ENCODE measurements at places on chromosomes 12 and 14.

DNA sequence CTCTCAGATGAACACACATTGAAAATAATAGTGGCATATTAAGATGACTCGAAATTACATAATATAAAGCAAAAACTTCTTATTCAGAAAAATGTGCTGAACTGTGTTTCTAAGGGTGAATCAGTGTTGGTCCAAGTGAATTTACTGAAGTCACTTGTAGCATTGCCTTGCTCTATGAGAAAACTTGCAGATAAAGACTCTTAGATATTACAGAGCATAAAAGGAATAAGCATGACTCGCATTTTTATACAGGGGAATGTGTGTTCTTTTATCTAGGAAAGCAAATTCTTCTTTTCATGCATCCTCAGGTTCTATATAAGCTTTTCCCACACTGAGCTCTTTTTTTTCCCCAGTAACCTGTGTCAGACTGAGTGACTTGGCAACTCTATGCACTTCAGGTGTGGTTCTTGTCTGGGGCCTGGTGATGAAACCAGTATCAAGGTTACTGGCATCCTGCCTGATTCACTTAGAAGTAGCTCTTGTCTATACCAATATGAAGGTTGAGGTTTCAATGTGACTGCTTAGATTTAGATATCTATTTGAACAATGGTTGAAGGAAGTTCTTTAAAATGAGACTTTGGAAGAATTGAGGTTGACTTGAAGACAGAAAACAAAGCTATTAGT, 76.1 kb downstream of the OTOGL start:
- DNase-seq = no peak

- DNase-seq = no peak
Measured at GRCh38 chr14:95039259-95039992, 117.9 kb downstream of the DICER1 start.

GRCh38 chr12:120801146-120801545, 75.5 kb downstream of the ACADS start:
- DNase-seq = no peak

DNA sequence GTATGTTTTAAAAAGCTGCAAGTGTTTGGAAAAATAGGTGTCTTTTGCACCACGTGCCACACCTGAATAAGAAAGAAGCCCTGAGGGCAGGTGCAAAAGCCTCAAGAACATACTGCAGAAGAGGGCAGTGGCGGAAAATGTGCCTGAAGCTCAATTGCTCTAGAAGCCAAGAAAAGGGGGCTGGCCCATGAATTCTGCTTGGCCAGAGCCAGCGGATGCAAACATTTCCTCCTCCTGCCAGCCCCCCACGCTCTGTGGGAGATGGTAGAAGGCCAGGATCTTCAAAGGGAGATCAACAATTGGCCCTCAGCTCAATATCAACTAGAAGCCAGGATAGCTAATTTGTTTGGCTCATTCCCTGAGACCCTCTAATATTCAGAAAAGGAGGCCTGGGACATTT, 80.3 kb upstream of the TMEM132D start:
- no peak for DNase-seq

DNA sequence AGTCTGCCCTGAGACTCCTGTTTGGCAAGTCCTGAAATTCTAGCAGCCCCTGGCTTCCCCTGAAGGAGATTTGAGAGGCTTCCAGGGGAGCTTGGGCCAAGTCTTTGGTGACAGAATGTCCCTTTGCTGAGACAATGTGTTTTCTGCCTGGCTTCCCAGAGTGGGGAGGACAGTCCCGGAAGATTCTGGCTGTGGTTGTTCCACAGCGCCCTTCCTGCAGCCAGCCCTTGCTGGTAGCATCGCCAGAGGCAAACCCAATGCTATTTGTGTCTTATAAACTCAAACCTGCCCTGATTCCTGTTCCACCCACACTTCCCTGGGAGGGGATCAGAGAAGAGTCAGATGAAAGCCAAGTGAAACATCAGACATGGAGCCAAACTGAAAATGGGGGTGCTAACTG, 56.4 kb upstream of the OAS1 start:
- DNase-seq = no peak

- no peak for DNase-seq
Measured at GRCh38 chr12:85688837-85689236, 147.4 kb downstream of the RASSF9 start.

- DNase-seq = peak; percentile 95
Measured at GRCh38 chr12:1474574-1475153, 119.7 kb downstream of the FBXL14 start.

- no peak for DNase-seq
Measured at GRCh38 chr12:98420461-98420860, 94.9 kb upstream of the TMPO start.

- DNase-seq = no peak
Measured at GRCh38 chr14:54889919-54890318, 12.7 kb downstream of the GCH1 start.

GRCh38 chr12:23618718-23619117, 330.8 kb downstream of the SOX5 start:
- DNase-seq = no peak

DNA sequence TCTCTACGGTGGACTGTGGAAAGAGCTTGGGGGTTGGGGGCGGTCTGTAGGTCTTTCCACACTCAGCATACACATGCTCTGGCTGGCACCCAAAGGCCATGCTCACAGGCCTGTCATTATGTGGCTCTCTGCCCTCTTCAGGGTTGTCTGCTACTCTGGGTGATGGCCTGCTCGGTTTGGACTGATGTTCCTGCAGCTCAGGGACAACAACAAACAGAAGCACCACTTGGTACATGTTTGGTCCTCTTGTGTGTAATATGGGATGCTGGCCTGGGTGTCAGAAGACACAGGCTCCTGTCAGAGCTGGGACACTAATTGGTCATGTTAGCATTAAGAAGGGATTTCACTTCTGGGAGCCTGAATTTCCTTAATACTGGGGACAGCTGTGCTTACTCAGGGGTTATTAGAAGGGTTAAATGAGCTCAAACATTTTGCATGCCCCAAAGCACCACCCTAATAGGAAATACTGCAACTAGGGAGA, 32.7 kb upstream of the SELPLG start:
- DNase-seq = no peak

DNA sequence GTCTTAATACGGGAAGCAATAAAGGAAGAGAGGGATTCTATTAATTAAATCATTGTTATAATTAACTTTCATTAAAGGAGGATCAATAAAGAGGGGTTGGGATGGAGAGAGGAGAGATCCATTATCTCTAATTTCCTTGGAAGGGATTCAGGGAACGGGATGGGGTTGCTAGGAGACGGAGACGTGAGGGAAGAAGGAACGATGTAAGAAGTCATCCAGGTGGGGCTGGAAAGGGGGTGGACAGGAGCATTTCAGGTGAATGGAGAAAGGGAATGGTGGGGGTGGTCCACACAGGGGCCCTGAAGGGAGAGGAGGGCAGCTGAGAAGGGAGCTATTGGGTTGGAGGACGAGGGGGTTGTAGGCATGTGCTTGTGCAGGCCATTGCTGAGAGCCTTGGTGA, 17.2 kb downstream of the CALCOCO1 start:
- DNase-seq = no peak

GRCh38 chr14:102088012-102088792, 1.4 kb upstream of the HSP90AA1 start:
- DNase-seq = no peak

DNA sequence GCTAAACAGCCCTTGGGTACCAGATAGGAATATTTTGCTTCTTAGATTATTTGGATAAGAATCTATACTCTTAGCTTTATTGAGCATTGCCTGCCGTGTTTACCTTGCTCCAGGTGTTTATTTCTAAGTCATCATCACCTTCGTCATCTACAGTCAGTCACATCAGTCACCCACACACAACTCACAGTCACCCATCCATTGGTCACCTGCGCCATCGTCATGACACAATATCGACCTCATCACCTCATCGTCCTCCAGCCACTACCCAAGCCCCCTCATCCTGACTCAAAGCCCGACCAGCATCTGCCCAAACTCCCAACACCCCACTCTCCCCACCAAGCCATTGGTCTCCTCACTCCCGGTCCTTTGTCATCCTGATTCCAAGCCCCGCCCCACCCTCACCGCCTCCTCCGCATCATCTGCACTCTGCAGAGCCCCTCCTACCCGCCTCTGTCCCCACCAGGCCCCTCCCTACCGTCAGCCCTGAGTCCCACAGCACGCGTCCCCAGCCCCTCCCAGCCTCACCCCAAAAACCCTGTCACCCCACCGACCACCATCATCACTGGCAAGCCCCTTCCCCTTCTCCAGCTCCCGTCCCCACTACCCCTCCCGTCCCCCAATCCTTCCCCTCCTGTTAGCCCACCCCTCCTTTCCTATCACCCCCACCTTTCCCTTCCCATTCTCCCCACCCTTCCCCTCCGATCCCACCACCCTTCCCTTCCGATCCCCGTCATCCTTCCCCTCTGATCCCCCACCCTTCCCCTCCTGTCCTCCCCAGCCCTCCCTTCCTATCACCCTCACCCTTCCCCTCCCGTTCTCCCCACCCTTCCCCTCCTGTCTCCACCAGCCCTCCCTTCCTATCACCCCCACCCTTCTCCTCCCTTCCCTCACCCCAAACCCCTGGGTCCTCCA, 9.8 kb downstream of the DLK1 start:
- DNase-seq = no peak

DNA sequence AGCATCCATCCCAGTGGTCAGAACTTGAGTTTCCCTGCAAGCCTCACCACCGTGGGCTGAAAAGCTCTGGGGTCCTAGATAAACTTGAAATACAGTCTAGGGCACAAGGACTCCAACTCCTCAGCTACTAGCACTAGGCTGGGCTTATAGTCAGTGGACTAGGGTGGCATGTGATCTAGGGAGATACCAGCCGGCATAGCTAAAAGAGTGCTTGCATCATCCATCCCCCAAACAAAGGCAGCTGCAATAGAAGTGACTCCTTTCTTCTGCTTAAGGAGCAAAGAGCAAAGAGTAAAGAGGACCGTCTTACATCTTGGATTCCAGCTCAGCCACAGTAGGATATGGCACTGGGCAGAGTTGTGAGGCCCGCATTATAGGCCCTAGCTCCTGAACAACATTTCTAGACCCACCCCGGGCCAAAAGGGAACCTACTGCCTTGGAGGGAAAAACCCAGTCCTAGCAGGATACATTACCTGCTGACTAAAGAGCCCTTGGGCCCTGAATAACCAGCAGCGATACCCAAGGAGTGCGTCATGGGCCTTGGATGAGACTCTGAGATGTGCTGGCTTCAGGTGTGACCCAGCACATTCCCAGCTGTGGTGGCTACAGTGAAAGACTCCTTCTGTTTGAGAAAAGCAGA, 17.9 kb upstream of the SOS2 start:
- DNase-seq = no peak

DNA sequence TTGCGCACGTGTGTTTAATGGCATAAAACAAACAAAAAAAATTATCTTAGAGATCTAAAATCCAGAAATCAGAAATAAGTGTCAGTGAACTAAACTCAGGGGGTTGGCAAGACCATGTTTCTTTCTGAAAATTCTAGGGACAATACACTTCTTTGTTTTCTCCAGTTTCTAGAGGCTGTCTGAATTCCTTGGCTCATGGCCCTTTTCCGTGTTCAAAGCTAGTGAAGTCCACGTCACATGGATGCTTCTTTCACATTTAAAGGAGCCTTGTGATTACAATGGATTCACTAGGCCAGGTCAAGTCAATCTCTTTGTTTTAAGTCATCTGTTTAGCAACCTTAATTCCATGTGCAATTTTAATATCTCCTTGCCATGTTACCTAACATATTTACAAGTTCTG, 22.4 kb downstream of the SLCO1B3 start:
- DNase-seq = no peak

DNA sequence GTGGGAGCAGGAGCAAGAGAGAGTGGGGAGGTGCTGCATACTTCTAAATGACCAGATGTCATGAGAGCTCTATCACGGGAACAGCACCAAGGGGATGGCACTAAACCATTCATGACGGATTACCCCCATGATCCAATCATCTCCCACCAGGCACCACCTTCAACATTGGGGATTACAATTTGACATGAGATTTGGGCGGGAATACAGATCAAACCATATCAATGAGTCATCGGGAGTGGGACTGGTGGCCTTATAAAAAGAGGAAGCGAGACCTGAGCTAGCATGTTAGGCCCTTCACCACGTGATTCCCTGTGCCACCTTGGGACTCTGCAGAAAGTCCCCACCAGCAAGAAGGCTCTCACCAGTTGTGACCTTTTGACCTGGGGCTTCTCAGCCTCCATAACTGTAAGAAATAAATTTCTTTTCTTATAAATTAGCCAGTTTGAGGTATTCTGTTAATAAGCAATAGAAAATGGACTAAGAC, 28.7 kb downstream of the COX8C start:
- DNase-seq = no peak

- DNase-seq = no peak
Measured at GRCh38 chr14:28879573-28879996, 113.0 kb downstream of the FOXG1 start.

- DNase-seq = no peak
Measured at GRCh38 chr14:49962621-49963020, 69.7 kb downstream of the ARF6 start.

- DNase-seq = no peak
Measured at GRCh38 chr14:28681681-28682080, 84.9 kb upstream of the FOXG1 start.

DNA sequence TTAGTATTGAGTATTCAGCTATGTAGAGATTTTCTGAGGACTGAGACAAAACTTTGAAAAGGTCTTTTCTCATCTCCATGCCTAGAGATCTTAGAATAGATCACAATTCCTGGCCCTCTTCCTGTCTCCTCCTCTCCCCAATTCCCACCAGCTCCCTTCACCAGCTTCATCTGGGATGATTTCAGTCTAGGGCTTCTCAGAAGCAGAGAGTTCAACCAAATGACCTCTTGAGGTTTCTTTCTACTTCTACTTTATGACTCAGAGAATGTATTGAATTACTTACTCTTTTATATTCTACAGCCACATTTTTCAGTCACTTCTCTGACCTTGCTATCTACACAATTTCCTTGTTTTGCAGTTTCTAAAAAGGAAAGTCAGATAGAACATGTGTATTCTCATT, 19.4 kb upstream of the SNX6 start:
- DNase-seq = peak; percentile 59

DNA sequence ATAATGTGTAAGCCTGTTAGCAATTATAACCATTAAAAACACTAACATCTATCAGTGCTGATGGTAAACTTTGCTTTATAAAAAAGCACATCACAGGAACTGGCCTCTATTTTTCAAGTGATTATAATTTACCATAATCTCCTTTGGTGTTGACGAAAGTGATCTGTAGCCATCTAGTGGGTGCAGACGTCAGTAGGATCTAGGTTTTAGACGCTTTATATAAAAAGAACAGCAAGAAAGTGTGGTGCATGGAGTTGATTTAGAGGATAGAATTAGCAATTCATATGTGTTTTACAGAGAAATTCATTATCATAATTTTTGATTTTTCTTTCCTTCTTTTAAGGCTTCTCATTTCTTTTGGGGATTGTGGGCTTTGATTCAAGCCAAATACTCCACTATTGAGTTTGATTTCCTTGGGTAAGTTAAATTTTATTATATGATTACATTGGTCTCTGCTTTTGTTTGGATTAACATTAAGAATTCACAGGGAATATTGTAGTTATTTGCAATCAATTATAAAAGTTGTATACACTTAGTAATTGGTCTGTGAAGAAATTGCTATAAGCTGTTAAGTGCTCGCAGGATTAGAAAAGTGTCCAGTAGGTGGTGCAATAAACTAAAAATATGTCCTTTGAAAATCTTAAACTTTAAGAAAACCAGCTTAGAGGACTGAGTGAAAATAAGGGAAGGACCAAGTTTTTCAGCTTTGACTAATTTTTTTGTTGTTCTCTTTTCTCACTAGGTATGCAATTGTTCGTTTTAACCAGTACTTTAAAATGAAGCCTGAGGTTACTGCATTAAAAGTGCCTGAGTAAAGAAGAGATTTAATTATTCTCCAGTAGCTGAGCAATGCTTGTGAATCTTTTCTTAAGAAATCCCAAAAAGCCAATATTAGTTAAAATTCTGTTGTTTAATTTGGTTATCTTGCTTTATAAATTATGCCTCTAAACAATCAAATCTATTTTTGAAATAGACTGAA, 59.5 kb downstream of the ETNK1 start:
- peak; percentile 28 for DNase-seq

Measured in fibroblast of the conjunctiva (primary cell).